ENCODE measurements at places on chromosomes 4 and X.

GRCh38 chrX:128436397-128437103 lies 384.3 kb upstream of the ACTRT1 start:
- no peak for DNase-seq

DNA sequence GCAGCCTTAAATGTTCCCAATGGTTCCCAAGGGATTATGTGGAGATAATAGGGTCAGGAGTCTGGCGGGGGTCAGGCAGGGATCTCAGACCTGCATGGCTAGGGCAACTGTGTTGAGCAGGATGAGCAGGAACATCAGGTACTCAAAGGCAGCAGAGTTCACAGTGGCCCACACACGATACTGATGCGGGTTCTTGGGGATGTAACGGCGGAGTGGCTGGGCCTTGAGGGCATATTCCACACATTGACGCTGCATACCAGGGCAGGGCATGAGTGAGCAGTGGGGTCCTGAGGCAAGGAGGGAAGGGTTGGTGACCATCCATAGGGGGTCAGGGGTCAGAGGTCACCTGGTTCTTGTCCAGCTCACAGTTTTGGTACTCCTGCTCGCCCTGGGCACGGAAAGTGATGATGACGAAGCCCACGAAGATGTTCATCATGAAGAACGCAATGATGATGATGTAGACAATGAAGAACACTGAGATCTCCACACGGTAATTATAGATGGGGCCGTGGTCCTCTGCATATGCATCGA lies 15.1 kb upstream of the SYP start:
- no peak for DNase-seq

DNA sequence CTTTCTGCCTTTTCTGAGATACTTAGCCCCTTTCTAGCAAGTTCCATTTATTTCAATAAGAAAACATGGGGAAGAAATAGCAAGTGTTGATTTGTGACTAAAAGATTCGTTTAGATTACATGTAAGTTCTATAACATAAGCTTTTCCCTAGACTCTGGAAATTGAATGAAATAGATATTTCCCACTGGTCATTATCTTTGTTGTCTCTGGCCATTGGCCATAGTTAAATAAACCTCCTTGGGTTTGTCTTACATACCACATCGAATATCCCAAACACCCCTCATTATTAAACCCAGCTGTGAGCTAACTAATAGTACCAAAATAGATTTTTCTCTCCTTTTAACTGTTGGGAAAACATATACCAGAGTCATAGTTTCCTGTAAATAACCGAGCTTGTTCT lies 534.8 kb downstream of the IQCM start:
- no peak for DNase-seq

GRCh38 chr4:56656346-56656643 lies 24.8 kb downstream of the HOPX start:
- peak; percentile 52 for DNase-seq

- no peak for DNase-seq
Measured at GRCh38 chrX:10781847-10782530, 161.6 kb upstream of the MID1 start.

DNA sequence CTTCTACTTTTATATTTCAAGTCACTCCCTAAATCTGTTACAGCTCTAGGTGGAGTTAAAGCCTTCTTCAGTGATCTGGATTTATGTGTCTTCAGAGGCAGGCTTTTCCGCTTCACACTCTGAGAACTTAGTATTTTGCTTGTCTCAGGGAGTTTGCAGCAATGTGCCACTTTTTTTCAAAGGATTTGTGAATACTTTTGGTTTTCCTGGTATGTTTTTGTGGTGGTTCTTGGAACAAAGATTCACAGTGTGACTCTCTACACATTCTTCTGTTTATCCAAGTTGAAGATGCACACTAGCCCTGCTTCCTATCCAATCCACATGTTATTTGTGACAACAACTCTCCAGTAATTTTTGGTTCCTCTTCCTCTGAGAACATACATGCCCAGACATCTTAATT lies 1253.7 kb downstream of the TECRL start:
- no peak for DNase-seq

DNA sequence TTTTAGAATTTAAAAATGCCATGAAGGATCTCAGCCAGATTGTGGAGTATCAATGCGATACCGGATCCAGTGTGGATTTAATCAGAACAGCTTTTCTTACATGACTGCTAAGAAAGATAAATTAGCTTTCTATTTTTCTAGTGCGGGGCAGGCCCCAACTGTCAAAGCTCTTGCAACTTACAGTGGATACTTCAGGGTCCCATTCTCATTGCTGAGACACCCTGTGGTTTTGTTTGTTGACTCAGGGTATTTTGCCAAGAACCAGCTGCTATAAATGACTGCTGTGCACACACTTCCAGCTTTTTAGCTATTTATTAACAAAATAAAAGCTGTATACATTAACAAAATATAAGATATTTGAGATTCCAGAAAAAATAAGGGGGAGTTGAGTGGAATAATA lies 166.4 kb downstream of the DCLK2 start:
- no peak for DNase-seq

- no peak for DNase-seq
Measured at GRCh38 chr4:6118201-6118600, 82.1 kb downstream of the JAKMIP1 start.

DNA sequence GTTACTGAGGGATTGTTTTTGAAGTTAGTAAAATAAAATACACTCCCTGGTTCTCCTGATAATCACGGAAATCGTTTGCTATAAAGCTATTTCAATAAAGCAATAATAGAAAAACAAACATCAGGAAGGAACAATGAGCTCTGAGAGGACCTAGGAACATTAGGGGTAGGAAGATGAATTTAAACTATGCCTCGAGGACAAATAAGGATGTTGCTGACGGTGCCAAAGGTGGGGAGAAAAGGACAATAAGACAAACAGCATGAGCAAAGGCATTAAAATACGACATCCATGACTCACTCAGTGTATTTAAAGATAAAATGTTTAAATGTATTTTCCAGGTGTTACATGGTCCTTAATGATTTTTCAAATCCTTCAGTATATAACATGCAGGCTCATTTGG lies 110.3 kb downstream of the MTNR1A start:
- no peak for DNase-seq

Data from left ventricle myocardium superior (tissue), 1 donor.